ENCODE measurements at places on chromosomes 11 and 22. TPM values are rescaled to one million over a fixed set of nuclear protein-coding genes. Genes with fewer than 3 reads are reported as not detected.

GRCh38 chr11:5258543-5259262 is 4.1 kb upstream of the HBG2 start:
- DNase-seq = no peak

DNA sequence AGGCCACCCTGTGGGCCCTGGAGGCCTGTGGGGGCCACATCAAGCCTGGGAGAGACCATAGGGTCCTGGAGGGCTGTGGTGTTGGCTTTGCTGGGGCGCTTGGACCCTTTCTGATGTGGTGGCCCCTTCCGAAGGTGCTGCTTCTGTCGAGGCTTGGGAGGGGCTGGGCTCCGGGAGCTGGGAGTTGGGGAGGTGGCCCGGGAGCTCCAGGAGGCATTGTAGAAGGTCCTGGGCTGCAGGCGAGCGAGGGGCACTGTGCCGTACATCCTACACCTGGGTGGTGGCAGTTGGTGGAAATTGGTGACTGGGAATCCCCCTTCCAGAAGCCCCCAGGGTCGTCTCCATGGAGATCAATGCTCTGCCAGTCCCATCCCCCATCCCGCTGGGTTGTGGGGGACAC is 2.6 kb downstream of the PLA2G3 start:
- DNase-seq = no peak

- no peak for DNase-seq
These were observed 44.1 kb downstream of the GNB1L start for GRCh38 chr22:19810381-19811201.

DNA sequence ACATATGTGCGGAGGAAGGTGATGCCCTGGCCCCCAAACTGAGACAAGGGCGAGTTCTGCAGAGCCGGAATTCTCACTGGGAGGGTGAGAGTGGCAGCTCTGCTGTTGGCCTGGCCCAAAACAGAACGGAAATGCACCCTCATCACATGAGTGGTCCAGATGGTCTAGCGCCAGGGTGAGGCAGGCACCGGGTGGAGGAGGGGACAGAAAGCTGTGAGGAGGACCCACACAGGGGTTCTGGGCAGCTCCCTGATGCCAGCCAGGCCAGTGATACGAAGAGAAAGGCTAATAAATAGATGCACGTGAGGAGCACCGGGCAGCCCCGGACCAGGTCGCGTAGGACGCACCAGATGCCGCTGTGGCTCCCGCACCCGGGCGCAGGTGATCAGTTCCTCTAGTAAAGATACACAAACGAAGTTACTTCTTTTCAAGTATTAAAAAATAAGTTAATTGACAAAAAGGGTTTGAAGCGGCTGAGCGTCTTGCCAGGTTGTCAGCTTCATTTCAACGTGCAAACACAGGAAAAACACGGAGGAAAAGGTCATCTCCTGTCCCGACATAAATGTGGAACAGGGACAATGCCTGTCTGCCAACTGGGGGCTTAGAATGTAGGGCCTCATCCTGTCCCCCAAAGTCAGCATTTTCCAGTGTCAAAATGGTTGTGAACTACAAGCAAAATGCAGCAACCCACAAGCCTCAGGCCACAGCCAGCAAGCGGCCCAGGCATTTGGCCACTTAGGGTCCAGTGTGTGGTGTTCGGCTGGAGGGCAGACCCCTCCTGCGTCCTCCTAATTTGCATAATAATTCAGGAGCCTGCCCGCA is 15.3 kb upstream of the BID start:
- no peak for DNase-seq

GRCh38 chr11:92269021-92269420 is 44.4 kb downstream of the FAT3 start:
- DNase-seq = peak; percentile 18

- no peak for DNase-seq
These were observed 1.3 kb downstream of the DDB1 start for GRCh38 chr11:61331651-61332050.

- DNase-seq = no peak
These were observed 81.6 kb upstream of the LARGE1 start for GRCh38 chr22:34001701-34002466.

DNA sequence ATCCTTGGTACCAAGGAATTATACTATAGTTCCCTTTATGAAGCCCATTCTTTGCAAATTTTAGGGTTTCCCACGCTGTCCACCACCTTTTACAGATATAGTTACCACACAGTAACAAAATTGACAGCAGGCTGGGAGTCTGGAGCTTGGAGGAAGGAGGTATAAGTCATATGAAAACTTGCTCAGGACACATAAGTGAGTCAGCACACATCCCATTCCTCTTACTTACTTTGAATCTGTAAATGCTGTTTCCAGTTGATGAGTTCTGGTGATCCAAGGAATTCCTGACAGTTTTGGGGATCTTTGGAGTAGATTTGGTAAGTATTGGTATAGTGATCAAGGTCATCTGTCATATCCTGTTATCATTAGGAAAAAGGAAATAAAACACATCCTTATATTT is 19.2 kb downstream of the GLYAT start:
- no peak for DNase-seq

DNA sequence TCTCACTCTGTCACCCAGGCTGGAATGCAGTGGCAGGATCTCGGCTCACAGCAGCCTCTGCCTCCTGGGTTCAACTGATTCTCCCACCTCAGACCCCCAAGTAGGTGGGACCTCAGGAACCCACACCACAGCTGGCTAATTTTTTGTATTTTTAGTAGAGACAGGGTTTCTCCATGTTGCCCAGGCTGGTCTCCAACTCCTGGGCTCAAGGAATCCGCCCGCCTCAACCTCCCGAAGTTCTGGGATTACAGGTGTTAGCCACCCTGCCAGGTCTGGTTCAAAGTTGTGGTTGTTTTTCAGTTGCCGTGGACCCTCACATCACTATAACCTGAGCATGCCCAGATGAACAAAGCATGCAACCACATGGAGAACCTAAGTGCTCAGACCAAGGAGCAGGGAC is 13.0 kb upstream of the RAB39A start:
- DNase-seq = no peak

ROM1 gene
- 3.0 TPM for total RNA-seq

MRGPRX3 gene
- 0.23 TPM for total RNA-seq

OR5F1 gene
- not detected for total RNA-seq

Data from NCI-H460 (cell line).